ENCODE measurements at places on chromosomes 4 and X.

- DNase-seq = no peak
Observed at GRCh38 chr4:40648742-40649281, 19.1 kb upstream of the RBM47 start.

DNA sequence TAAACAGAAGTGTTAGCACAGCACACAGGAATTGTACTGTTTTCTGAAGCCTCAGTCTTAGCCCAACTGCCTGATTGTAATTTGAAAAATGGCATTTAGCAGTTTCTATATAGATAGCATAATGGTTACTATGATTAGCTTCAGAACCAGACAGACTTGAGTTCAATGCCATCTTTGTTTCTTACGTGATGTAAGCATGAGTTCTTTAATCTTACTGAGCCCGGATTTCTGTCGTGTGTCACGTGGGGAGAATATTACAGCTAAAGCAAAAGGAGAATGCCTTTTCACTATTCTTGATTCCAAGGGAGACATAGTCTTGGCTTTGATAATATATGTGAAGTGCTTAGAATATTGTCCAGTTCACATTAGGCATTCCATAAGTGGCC is 407.3 kb downstream of the STIM2 start:
- no peak for DNase-seq

DNA sequence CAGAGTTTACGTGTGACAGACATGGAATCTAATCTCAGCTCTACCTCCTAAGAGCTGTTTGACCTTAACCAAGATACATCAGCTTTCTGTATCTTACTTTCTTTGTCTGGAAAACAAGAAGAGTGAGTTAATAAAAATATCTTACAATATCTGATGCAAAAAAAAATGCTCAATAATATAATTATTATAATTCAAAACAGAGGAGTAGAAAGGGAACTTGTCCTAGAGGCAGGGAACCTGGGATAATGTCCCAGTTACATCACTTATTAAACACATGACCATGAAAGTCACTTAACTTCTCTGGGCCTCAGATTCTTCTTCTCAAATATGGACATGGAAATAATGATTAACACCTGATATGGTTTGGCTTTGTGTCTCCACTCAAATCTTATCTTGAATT is 256.1 kb downstream of the KLHL13 start:
- DNase-seq = no peak

- no peak for DNase-seq
Observed at GRCh38 chrX:134544135-134544512, 84.2 kb downstream of the HPRT1 start.

- no peak for DNase-seq
Observed at GRCh38 chr4:142686081-142686480, 160.0 kb downstream of the INPP4B start.

GRCh38 chr4:47930971-47931804 is 16.8 kb upstream of the NFXL1 start:
- DNase-seq = no peak

GRCh38 chr4:77310931-77311330 is 153.9 kb downstream of the CCNG2 start:
- DNase-seq = no peak

GRCh38 chr4:172726001-172726423 is 442.6 kb upstream of the GALNT7 start:
- DNase-seq = no peak

- DNase-seq = no peak
Observed at GRCh38 chrX:31366041-31366440, 294.2 kb upstream of the FTHL17 start.

GRCh38 chr4:163063891-163064290 is 102.8 kb downstream of the NAF1 start:
- DNase-seq = no peak

DNA sequence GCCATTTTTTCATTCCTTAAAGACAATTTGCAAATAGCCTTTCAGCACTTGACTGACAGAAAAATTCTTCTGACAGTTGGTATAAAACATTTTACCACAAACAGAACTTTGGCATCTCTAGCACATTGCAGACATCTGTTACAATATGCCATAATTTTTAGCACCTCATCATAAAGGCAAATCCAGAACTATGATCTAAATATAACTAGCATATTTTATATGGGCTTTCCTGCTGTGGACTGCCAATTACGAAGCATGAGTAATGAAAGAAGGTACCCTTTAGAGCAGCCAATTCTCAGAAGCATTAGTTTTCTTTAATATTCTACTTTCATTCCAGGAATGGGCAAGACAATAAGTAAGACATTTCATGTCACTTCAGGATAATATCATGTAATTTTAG is 647.4 kb upstream of the GALNT7 start:
- no peak for DNase-seq

DNA sequence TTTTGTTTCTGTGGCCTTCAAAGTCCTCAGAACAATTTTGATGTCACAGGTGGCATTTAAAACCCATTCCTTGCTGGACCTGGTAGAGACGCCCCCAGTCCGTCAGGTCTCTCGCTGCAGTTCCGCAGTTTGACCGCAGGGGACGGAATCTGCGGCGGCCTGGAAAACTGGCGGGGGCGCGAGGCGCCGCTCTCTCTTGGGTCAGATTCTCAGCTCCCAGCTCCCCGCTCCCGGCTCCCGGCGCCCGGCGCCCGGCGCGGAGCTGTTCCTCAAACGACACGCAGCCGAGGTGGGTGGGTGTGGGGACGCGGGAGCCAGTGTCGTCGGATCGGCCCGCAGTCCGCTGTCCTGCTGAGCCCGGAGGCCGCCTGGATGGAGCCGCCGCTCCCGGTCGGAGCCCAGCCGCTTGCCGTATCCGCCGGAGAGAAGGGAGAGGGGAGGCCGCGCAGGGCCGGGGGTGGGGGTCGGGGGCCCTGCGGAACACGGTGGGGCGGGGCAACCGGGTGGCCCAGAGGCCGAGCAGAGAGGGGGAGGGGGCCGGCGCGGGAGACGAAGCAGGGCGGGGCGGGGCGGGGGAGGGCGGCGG is at the start of gene OCRL:
TSS of gene OCRL (plus strand) at position 192 of the 586 bp plus-strand sequence. CDS start at position 373, 181 bp downstream.
- peak; percentile 91 for DNase-seq

DNA sequence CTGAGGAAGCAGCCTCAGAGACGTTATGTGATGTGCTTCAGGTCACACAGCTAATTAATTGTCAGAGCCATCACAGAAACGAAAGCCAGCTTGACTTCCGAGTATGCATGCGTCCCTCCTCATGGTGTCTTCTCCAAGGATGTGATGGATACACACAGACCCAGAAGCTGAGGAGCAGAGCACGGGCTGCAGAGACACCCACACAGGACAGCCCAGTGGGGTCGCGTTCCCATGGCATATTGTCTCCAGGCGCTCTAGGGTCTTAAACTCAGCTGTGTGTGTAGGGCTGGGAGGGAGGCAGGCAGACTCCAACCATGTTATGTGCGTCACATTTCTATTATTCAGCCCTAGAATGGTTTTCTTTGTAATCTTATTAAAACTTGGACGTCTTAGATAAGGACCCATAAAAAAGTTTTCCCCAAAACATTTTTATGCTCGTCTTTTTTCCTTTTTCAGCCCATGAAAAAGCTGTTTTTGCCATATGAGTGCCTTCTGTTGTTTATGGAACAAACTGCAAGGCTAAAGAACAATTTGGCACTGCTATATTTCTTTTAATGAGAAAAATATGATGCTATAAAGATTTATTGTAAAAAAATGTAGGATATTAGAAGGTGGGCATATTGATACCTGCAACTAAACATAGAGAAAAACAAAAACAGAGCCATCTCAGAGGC is 48.5 kb downstream of the TENM3 start:
- no peak for DNase-seq

GRCh38 chr4:2515830-2516550 is 20.5 kb upstream of the FAM193A start:
- no peak for DNase-seq

DNA sequence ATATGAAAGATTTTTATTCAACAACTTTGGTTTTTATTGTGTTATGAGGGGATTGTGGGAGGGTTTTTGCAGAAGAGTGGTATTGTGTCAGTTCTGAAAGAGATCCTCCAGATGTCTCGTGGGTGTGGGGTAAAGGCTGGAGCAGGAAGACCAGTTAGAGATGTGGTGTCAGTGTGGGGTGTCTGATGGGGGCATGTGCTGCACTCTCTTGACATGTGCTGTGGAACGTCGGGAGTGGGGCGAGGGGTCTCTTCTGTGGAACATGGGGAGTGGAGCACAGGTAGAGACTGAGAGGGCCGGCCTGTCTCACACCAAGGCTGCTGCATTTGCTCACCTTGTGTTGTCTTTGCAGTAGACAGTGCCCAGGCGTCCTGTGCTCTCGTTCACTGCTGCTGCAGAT is 37.6 kb downstream of the FAM193A start:
- DNase-seq = peak; percentile 54

GRCh38 chrX:36336751-36337150 is 417.2 kb downstream of the CFAP47 start:
- DNase-seq = no peak

DNA sequence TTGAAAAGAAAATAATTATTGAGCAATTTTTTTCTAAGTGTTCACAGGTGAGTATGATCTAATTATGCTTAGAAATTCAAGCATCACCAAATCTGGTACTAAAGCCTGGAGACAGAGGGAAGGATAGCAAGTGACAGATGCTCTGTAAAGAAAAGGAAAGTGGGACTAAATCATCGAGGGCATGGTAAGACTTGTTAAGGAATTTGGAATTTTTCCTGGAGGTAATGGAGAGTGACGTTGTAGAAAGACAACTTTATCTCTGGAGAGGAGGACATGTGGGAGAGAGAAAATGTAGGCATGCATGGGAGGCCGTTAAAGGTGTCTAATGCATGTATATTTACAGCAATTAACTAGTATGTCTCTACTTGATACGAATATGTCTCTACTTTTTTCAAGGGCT is 333.2 kb upstream of the ATOH1 start:
- no peak for DNase-seq

- DNase-seq = no peak
Observed at GRCh38 chr4:41365681-41366080, 109.0 kb downstream of the UCHL1 start.

GRCh38 chrX:130981836-130982235 is 76.3 kb upstream of the ARHGAP36 start:
- DNase-seq = no peak

DNA sequence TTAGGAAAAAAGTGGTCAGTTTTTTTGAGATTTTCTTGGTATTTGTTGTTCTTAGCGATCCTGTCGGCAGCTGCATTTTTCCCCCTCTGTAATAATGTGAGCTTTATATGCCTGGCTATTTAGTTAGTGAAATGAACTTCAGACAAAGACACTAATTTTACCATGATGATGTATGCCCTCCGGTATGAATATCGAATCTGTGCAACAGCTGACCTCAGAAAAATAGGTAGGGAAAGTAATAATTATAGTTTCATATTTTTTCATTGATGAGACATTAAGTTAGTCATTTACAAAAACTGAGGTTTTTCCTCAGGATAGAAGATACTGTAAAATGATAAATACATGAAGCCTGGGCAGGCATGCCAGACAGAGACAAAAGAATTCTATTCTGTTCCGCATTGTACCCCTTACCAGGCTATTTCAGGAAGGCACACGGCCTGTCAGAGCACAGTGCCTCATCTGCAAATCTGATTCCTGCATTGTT is 155.8 kb downstream of the SHROOM3 start:
- no peak for DNase-seq

DNA sequence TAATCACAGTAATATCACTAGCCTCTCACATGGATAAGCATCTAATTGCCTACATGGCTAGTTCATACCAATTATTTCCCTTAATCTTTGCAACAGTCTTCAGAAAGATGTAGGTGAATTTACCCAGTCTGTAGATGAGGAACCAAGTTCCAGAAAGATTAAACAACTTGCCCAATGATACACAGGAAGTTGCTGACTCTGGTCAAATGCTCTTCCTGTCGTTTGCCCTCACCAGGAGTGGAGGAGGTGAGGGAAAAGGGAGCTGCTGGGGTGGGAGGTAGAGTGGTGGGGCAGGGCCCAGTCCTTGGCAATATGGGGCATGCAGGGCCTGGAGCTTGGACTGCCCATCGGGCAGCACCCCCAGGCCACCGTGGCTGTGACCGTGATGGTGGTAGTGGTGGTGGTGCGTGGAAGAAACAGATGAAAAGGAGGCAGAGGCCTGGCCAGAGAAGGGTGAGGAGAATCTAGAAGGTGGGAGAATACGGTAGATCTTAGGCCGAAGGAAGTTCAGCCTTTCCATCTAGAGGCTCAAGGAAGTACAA is 2.3 kb upstream of the KDM5C start:
- DNase-seq = peak; percentile 78

DNA sequence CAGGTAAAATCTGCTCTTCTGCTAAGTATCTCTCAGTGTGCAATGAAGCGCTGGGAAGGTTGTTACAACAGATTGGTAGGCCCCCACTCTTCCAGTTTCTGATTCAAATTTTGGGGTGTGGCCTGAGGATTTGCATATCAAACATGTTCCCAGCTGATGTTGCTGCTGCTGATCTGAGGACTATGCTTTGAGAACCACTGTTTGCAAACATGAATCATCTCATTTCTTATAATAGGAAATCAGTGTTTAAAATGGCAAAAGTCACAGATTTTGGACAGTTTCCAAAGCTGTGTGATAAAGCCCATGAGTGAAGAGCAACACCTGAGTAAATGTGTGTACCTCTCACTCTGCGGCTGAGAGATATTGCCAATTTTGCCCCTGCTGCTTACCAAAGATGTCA is 36.2 kb upstream of the NDNF start:
- no peak for DNase-seq

GRCh38 chr4:109559983-109560686 is at the start of gene MCUB:
Gene MCUB (plus strand): TSS chr4:109560246. CDS start chr4:109560338, 92 bp downstream.
- peak; percentile 97 for DNase-seq

Data from posterior vena cava (tissue), 2 donors.